ENCODE measurements at places on chromosomes 3 and 15.

DNA sequence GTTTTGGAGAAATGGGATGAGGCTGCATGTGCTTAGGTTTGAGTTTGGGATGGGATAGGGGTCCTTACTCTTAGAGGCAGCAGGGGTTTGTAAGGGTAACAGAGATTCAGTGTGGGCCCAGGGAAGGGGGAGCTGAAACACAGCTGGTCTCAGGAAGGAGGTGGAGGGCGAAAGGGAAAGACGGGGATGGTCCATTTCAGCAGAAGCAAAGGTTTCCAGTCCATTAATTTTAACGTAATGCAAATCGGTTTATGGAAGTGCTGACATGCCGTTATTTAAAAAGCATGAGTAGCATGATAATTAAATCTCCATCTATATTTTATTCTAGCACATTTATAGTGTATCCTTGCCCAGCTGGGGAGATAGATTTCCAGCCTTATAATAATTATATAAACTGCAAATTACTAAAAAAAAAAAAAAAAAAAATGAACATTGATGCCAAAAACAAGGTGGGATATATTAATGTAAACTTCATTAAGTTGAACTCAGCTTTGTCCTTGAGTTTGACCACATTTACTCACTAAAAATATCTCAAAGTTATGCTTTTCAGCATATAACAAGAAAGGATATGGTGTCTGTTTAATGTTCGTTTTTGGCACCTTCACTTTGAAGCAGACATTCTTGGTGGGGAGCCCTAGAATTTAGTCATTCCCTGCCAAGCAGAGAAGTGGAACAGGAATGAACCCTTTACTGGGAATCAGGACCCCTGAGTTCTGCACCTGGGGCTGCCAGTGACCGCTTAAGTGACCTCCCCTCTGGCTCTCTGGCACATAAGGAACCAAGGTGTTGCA, 234.7 kb downstream of the THSD4 start:
- DNase-seq: no peak

DNA sequence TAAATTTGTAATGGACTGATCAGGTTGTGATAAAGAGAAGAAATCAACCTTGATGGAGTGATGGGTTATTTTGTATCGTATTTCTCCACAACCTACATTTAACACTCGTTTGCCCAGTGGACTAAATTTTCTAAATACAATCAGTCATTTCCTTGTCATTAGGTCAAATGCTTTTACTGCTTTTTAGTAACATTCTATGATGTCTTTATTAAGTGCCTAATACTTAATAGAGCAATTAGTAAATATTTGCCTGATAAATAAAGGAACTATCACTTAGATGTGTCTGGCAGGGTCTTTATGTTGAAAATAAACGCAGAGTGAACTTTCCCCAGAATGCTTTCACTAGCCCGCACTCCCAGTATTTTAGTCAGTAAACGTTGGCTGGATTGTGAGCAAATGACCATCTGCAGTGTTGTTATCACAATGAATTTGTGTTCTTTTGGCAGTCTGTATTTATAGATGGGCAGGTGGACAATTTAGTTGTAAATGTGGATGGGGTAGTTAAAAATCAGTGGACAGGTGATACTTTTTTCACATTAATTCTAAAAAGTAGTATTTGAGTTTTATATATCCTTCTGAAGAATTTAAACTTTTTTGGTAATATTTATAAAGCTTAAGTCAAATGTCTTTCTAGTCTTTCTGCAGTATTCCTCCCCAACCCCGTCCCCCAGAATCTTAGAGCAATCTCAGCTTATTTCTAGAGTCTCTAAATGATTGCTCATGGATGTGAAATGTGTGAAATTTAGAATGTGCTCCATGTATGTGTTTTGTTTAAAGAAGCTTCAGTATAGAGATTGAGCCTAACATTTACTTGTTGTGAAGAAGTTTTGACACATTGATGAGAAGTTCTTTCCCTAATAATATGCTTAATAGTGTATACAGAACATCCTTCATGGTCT, 4.9 kb downstream of the USP3 start:
- peak; percentile 29 for DNase-seq

DNA sequence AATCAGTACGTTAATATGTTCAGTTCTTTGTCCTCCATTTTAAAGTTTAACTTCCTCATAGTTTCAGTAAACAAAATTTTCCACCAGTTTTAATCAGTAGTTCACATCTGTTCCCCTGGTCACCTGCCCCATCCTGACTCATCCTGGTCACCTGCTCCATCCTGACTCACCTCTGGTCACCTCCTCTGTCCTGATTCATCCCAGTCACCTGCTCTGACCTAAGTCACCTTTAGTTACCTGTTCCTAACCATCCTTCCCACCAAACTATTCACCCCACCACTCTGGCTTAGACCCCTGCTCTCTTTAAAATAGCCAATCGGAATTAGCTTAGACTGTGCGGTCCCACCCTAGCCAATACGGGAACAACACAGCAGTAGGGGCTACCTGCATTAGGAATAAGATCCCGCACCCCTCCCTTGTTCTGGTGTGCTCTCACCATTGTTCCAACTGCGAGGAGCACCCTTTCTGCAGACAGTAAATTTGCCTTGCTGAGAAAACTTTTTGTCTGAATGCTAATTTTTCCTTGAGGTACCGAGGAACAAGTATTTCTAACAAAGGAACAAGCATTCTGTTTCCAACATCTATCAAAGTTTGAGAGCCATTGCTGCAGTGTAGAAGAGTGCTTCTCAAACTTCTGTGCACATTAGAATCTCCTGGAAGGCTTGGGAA, 169.3 kb downstream of the ADAMTS17 start:
- DNase-seq: no peak

DNA sequence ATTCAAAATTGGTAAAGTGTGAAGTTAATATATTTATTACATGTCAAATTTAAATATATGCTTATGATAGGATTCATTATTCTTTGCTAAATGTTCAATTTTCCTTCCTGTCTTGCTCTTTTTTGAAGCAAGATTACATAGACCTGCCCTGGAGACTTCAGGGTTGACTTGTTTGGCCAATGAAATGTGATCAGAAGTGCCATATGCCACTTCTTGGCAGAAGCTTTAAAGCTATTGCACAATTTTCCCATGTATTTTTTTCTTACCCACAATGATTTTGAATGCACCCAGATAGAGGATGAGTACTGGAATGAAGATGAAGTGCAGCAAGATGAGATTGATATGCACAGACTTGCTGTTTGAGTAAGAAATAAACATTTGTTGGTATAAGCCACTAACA, 406.3 kb upstream of the BCHE start:
- no peak for DNase-seq

- no peak for DNase-seq
Measured at GRCh38 chr3:27673701-27674100, 48.4 kb downstream of the EOMES start.

GRCh38 chr15:89768071-89768500, 8.0 kb upstream of the MESP2 start:
- no peak for DNase-seq

- DNase-seq: no peak
Measured at GRCh38 chr15:75551091-75551490, 28.0 kb downstream of the PTPN9 start.

DNA sequence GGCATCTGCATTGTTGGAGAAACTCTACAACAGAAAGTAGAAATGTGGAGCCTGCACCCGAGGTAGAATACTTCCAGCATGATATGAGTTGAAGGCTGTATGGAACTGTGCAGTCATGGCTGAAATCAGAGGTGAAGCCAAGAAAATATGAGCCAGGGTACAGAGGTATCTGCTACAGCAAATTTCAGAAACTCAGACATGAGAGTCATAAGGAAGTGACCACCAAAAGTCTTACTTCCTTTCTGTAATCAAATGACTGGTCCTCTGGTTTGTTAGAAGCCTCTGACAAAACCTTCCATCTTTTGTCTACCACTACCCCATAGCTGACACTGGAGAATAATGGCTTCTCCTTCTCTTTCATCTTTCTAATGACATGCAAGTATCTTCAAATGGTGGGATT, 159.4 kb downstream of the TMEM108 start:
- no peak for DNase-seq

GRCh38 chr3:72080095-72080494, 295.1 kb upstream of the PROK2 start:
- no peak for DNase-seq

GRCh38 chr3:1677576-1678156, 421.0 kb upstream of the CNTN4 start:
- no peak for DNase-seq

- DNase-seq: no peak
Measured at GRCh38 chr3:52854013-52854412, 19.2 kb upstream of the MUSTN1 start.

GRCh38 chr3:64460141-64460730, 227.6 kb downstream of the ADAMTS9 start:
- DNase-seq: no peak

- DNase-seq: no peak
Measured at GRCh38 chr3:97125902-97126499, 311.6 kb downstream of the EPHA6 start.

Measured in fibroblast of lung (primary cell).